ENCODE measurements at places on chromosomes 12 and 14.
A peak's percentile ranks its signal among the peaks of the same experiment; 100 is the strongest.

DNA sequence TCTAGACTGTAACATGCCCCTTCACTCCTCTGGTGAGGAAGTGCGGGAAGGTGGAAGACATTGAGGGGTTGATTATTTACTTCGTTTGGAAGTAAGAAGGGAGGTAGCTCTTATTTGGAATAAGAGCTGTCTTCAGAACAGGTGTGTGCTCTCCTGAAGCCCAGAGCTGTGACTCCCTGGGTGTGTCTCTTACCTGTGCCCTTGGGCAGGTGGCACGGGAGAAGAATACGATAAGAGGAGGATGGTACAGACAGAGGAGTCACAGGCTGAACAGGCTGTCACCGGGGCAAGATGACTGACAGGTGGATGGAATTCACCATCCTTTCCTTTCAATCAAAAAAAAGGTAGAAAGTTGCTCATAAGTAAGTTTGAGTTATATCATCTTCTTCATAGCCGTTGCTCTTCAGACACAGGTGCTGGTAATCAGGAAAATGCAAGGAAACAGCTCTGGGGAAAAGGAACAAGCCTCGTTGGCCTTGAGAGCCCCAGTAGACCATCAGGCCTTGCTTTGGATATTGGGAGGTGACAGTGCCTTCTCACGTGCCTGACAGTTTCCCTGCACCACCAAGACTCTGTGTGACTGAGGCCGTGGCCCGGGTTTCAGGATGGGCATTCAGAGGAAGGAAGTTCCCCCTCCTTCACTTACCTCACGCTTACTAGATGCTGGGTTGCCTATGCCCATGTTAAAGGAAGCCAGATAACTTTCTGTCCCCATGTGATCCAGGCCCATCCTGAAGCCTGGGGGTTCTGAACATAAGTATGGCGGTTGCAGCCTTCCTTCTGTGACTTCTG is 120.4 kb downstream of the ETV6 start:
- no peak for DNase-seq

- DNase-seq: no peak
These were observed 112.3 kb upstream of the NCOR2 start for GRCh38 chr12:124679533-124680371.

GRCh38 chr14:32823706-32824105 is 115.0 kb upstream of the NPAS3 start:
- DNase-seq: no peak

DNA sequence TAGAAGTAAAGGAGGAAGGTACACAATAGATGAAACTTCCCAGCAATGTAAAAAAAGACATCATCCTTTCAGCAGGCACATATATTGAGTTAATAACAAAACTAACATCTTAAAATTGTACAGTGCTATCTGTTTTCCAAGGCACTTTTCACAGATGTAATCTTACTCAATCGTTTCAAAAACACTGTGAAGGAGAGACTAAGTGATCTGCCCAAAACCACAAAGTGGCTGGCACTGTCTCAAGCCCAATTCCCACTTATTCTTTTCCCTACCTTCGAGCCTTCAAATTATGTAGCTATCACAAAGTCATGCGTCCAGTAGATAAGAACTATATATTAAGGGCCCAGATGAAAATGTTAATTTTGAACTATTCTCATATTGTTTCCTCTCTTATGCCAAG is 193.6 kb upstream of the RASSF8 start:
- no peak for DNase-seq

- DNase-seq: no peak
These were observed 31.1 kb upstream of the TMEM179 start for GRCh38 chr14:104635717-104636116.

DNA sequence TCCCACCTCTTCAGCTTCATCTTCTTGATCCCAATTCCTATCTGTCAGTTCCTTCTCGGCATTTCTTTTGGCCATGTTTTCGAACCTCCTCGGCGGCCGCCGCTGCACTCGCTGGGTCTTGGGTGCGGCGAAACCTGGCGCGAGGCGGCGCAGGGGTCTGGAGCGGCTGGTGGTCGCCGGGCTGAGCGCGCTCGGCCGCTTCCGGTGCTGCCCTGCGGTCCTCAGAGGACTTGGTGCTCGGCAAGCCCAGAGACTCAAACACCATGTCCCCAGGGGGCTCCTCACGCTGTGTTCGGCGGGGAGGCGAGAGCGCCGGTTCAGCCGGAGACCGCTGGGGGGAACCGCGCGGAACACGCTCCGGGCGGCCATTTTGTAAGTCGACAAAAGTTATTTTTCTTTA is 51.8 kb downstream of the PPP1R36 start:
- DNase-seq: no peak

DNA sequence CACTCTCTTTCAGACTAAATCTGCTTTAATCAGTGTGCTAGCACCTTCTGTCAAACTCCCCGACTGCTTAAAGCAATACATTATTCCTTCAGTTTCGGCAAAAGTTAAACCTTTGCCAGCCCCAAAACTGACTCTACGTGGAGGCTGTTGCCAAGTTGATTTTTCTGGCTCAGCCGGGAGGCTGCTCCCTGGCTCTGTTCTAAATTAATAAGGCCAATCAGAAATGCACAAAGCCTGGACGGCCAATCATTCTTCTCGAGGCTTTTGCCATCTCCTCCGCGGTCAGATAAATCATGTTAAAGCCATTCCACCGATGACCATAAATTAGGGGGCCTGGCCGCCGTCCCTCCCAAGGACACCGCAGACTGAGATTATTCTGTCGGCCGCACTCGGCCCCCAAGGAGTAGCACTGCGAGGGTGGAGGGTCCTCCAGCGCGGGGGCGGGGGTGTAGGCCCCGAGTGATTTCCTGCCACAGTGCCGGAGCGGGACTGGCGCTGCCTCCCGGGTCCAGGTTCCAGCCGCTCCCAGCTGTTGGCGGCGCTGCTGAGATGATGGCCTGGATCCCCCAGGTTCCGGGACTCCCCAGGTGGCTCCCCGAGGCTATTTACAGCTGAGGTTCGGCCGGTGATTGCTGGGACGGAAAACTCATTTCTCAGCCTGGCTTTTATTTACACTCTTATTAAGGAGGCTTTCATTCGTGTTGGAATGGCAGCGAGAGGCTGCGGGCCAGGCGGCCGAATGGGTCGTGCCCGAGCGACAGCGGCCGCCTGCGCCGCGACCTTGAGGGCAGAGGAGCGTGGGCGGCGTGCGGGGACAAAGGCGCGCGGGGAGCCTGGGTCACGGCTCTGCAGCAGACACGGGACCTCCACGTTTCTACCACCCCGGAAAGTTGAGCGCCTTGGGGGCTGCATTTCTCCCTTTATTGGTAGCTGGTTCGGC is 165.1 kb downstream of the MON2 start:
- peak; percentile 57 for DNase-seq

GRCh38 chr14:54348001-54348611 is 48.7 kb upstream of the CDKN3 start:
- peak; percentile 46 for DNase-seq

All from renal cortex interstitium (tissue), 15 donors.